ENCODE measurements at places on chromosomes 1 and 21.

DNA sequence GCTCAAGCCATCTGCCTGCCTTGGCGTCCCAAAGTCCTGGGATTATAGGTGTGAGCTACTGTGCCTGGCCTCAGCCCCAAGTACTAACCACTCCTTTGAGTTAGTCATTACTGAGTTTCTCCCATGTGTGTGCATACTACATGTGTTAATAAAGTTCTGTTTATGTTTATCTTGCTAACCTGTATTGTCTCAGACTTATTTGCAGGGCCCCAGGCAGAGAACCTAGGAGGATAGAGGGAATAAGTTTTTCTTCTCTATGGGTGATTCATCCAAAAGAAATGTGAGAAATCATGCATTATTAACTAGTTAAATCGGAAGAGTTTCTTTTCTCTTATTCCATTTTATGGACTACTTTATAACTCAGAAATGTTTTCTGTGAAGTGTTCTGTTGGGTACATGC lies 203.9 kb upstream of the CACYBP start:
- no peak for DNase-seq

- no peak for DNase-seq
Observed at GRCh38 chr1:81548918-81549587, 251.7 kb upstream of the ADGRL2 start.

DNA sequence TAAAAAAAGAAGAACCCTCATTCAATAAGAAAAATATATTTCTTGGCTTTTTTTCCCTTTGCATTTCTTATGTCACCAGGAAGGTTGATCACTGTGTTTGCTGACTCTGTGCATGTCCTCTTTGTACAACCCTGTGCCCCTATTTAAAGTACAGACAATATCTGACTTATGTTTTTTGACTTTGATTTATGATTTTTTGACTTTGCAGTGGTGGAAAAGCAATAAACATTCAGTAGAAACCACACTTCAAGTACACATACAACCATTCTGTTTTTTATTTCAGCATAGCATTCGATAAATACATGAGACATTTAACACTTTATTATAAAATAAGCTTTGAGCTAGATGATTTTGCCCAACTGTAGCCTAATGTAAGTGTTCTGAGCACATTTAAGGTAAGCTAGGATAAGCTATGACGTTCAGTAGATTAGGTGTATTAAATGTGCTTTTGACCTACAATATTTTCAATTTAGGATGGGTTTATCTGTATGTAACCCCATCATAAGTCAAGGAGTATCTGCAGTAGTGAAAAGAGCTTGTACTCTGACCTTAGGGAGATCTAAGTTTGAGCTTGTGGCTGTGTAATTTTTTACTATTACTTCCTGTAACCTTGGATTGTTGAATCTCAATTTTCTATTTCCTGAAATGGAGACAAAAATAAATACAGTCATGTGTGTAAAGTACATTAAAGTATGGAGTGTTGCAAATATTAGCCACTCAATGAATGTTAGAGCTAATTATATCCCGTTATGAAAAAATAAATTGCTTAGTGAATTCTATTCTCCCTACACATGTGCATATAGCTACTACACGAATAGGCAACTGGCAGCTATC lies 1.2 kb downstream of the RNASEL start:
- no peak for DNase-seq

DNA sequence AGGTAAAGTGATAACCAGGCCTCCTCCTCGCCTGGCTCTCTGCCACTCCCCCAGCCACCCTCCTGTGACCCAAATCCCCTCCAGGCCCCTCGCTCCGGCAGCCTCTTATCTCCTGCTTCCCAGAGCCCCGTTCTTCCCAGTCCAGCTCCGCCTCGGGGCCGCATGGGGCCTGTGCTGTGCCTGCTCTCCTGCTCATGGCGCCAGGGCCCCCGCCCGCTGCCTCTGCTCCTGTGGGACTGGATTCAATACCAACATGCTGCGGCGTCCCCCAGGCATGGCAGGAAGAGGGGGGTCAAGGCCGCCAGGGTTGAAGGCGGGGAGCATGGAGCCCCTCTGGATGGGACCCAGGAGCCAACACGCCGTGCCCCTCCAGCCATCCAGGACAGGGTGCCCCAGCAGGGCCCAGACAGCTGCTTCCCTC lies 213.0 kb upstream of the VAMP3 start:
- DNase-seq: no peak

GRCh38 chr21:34129039-34129891 lies 55.9 kb downstream of the MRPS6 start:
- no peak for DNase-seq

GRCh38 chr1:159591981-159592380 lies 4.4 kb downstream of the APCS start:
- no peak for DNase-seq

DNA sequence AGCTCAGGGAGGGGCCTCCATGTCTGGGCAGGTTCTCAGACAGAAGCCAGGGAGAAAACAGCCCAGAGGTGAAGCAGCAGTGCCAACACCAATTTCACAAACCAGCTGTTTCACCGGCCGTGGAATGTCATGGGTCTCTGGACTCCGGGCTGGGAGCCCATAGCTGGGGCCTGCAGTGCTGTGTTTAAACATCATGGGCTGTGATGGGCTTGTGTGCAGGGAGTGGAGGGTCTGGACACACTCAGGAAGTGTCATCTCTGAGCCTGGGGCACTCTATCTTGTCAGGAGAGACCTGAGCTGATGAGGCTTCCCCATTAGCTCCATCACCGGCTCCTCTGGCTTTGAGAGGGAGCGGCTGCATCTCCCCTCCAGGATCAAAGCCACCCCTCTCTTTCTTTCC lies 173.6 kb upstream of the IGSF21 start:
- DNase-seq: no peak

GRCh38 chr1:215290018-215290417 lies 207.5 kb downstream of the KCNK2 start:
- DNase-seq: no peak

- DNase-seq: no peak
Observed at GRCh38 chr1:167239257-167239656, 18.6 kb downstream of the POU2F1 start.

GRCh38 chr1:155002464-155003226 lies at the start of gene ZBTB7B:
TSS of gene ZBTB7B (plus strand) at chr1:155002802. CDS start at chr1:155014661, 11,859 bp downstream.
- DNase-seq: peak; percentile 64

GRCh38 chr1:31640964-31641363 lies 3.7 kb downstream of the PEF1 start:
- no peak for DNase-seq

DNA sequence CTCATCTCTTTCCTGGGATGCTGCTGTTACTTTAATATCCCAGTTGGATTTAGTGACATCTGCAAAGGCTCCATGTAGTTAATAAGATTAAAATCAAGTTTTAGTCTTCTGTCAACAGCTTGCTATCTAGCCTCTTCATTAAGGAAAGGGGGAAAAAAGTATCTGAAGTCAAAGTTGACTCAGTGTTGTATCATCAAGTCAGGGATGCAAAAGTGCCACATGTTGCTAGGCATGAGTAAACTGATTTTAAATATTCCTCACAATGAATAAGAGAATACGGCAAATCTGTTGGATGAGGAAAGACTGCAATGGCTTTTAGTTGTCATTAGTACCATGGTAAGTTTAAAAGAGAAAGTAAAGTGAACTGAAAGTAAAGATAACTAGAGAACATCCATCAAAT lies 383.2 kb upstream of the ZRANB2 start:
- DNase-seq: no peak

DNA sequence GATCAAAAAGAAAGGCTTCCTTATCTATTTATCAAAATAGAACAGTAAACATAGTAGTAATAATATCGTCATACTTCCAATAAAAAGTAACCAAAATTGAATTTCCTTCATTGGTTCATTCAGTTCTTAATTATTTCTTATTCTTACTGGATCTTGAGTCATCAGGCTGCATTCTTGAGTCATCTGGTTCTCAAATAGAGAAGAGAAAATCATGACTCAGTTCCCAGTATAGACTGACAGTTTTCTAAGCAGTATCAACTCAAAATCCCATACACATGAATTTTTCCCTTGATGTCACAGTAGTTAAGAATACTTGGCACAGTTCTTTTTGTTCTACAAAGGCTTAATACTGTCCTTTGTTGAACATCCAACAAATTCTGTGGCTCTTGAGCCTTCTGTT lies 626.9 kb upstream of the ADGRL4 start:
- no peak for DNase-seq

DNA sequence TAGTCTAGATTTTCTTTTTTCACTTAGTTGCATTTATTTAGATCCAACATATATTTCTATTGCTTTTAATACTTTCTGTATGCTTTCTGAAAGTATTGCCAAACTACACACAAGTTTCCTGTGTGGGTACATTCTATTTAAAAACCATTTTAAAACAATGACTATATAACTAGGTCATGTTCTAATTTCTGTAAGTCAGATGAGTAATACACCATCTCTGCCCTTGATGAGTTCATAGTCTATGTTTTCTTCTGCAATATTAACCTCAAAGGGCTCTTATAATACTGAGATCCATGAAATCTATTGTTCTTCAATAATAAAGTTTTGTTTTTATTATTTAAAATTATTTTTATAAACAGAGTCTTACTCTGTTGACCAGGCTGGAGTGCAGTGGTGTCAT lies 68.3 kb downstream of the RNASEL start:
- DNase-seq: no peak

DNA sequence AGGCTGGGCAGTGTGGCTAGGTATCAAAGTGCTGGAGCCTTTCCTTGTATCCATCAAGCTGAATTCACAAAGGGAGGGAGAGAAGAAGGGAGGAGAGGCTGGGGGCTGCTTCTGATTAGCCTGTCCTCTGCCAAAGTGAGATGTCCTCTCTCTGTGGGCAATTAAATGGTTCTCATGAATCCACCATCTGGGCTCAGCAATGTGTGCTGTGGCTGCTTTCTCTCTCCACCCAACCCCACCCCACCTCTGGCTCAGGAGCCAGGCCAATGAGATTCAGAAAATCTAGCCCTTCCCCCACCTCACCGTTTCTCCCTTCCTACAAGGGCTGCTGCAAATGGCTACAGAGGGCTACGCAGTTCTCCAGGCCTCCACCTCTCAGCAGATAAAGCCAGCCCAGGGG lies 154.6 kb downstream of the TENT5C start:
- no peak for DNase-seq

DNA sequence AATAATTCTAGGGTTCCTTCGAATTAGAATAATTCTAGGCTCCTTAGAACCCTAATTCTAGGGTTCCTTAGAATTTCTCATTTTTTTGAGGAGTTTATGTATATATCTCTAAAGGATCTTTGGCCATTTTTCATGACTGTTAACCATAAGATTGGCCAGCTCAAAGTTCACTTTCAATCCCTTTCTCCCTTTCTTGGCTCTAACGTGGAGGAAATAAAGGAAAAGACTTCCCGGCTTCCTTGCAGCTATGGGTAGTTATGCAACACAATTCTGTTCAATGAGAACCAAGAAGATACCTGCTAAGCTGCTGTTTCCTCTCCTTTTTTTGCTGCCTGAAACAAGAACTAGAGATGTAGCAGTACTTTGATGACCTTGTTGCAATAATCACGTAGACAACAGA lies 27.2 kb downstream of the SLC35A3 start:
- DNase-seq: no peak

DNA sequence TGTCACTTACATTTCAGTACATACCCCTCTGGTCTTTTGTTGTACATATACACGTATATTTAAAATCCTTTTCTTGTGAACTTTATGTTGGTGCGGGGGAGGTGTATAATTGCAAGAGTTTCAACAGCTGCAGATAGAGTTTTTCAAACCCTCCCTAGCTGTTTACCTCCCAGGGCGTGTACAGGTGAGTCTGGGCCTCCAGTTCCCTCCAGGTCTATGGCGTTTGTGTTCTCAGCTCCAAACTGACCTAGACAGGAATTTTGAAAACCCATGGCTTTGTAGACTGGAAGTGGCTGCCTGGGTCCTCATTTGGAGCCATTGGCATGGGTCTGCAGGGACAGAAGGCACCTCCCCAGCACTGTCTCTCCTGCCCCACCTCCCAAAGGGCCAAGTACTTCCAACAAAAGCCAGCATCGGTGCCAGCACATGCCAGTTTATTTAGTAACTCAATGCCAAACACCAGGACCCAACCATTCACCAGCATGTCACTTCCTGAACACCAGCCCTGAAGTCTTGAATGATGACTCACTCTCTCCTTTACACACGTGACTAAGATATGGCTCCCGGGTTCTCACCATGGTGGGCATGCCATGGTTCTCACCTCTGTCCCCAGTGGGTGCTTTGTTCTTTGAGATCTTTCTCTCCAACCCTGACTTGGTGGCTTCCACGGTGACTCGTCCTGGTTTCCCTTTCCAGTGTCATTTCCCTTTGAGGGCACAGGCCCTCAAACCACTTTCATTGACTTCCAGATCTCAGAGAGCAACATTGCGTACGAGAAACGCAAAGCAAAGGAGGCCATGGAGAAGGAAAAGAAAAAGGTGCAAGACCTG lies 57.3 kb upstream of the EFHD2 start:
- no peak for DNase-seq

DNA sequence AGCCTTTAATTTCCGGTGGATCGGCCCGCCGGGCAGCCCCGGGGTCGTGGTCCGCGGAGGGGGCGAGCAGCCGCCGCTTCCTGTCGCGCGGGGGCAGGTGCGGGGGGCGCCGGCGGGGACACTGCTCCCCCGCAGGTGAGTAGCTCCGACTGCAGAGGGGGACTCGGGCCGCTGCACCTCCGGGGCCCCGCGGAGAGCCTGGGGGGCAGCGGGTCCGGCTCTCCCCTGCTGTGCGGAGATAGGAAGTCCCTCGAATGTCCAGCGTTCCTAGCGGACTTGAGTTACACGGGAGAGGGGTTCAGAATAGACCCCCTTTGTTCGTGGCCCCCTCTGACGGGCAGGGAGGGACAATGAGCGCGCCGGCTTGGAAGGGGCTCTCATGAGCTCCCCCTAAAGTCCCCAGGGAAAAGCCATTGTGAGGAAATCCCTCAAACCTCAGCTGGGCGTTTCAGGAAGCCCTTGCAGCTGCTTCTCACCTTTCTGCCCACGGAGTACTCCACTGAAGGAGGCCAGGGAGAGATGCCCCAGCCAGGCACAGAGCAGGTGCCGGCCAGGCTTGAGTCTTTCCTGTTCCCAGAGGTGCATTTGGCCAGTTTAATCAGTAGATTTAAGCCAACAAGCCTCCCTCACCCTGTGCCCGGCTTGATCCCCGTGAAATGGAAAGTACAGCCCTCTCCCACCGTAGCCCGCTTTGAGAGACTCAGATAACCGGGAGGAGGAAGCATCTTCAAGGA lies 925 bp downstream of the PDE9A start:
- peak; percentile 78 for DNase-seq

DNA sequence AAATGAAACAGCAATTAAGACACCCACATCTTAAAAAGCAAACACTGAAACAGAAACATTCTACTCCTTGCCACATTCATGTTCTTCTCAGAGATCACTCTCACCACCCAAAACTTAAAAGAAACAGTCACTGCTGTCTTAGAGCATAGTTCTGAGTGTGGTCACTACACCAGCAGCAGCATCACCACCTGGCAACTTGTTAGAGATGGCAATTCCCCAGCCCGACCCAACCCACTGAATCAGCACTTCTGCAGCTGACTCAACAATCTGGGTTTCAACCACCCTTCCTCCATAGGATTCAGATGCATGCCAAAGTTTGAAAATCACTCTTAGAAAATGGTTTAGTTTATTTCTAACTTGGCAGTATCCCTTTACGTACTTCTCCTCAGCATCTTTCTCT lies 126.1 kb downstream of the CDC42BPA start:
- no peak for DNase-seq

GRCh38 chr1:41583658-41584547 lies 99.4 kb upstream of the EDN2 start:
- DNase-seq: no peak

GRCh38 chr1:12141163-12141850 lies 25.5 kb upstream of the TNFRSF1B start:
- DNase-seq: no peak
